ENCODE measurements at places on chromosomes 2 and 18.

- DNase-seq = no peak
Measured at GRCh38 chr18:35611518-35611917, 30.0 kb downstream of the GALNT1 start.

- DNase-seq = no peak
Measured at GRCh38 chr2:27241761-27242613, 20.9 kb downstream of the SLC30A3 start.

GRCh38 chr18:79814373-79814772 lies 16.6 kb downstream of the KCNG2 start:
- DNase-seq = no peak

DNA sequence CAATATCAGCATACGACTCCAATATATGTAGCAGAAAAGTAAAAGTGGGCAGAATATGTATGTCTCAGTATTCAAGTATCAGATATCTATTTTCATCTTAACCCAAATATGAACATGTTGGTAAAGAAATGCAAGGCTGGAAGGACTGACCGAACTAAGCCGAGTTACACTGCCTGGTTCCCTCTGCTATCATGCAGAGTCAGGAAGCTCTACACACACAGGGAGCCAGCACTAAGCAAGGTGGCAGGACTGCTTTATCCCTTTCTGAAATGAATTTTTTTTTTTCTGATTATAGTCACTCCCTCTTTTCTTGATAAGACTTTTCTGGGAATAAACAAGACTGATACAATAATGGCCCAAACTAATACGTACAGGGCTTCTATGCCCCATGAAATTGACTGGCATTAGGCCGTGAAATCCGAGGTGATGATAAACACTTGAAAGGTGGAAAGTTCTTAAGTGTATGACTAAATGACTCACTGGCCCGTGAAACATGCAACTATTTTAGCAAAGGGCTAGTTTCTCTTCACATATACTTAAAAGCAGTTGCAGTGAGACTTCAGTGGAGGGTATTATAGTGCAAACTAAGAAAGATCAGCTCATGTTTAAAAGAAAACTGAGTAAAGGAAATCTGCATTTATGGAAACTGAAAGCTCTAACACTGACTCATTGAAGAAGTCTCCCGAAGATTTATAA lies 14.9 kb downstream of the DPP4 start:
- no peak for DNase-seq

Measured in stimulated activated naive CD8-positive, alpha-beta T cell treated with anti-CD3 and anti-CD28 coated beads, Interleukin-15, Interleukin-2, amounts not matched to agents 100 U/mL and 50 U/mL, for 24 hours (primary cell).